T-cell (primary cell): ENCODE measurements at places on chromosomes 16 and 17. TPM values are rescaled to one million over a fixed set of nuclear protein-coding genes. Genes with fewer than 3 reads are reported as not detected.
A peak's percentile ranks its signal among the peaks of the same experiment; 100 is the strongest.

DNA sequence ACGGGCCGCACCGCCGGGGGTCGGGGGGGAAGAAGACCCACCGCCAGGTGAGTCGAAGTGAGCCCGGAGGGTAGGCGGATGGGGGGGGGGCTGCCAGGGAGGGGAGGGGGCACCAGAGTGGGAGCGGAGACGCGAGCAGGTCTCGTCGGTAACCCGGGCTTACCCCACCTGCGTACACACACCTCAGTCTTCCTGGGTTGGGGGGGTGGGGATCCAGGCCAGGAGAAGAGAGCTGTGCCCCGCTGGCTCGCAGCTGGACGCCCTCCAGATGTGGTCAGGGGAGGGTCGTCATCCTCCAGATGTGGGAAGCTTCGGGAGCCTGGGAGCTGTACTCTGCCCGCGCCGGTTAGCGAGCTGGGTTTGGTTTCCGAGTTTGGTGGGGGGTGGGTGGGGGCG, 1.2 kb downstream of the CACNA1G start:
- no peak for DNase-seq
- H3K36me3 ChIP-seq: no peaks in the 10 kb centered on the region
- no peak overlapping the region for H3K27ac ChIP-seq

DNA sequence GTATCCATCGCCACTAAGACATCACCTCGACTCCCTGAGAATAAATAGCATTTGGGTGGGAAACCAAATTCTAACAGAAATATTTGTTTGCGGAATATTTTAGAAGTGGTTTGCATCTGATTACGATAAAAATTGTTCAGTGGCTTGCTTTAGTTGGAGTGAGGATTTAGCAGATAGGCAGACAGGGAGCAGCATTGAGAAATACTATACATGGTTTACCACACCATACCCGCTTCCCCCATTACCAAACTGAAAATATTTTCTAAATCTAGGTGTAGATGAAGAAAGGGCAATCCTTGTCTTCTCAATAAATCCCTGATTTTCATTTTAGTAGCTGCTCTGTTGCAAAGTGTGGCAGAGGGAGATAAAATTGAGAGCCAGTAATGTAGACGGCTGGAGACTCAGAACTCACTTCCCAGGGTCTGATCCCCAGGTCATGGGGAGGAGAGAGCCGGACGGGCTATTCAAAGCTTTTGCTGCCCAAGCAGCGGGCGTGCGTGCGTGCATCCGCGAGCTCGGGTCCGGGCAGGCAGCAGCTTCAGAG, 808 bp upstream of the BAHCC1 start:
- H3K27me3 ChIP-seq: peaks cover 86% of the 10 kb centered on the region
- H3K27ac ChIP-seq: no peak overlapping the region
- H3K4me3 ChIP-seq: no peak overlapping the region

- H3K4me1 ChIP-seq: peaks cover 43% of the 10 kb centered on the region
- H3K27ac ChIP-seq: peak overlapping the region; percentile 89
- peaks cover 24% of the 10 kb centered on the region for H3K36me3 ChIP-seq
- H3K4me3 ChIP-seq: peak overlapping the region; percentile 97
Observed at GRCh38 chr17:40559564-40559916, 5.7 kb downstream of the CCR7 start.

GRCh38 chr17:4721203-4722135, 9.8 kb upstream of the MED11 start:
- H3K4me1 ChIP-seq: peaks cover 23% of the 10 kb centered on the region
- peak overlapping the region; percentile 23 for H3K27ac ChIP-seq
- H3K36me3 ChIP-seq: peaks cover 16% of the 10 kb centered on the region
- H3K27me3 ChIP-seq: no peaks in the 10 kb centered on the region
- no peak for DNase-seq

GRCh38 chr17:22193113-22193512, 500.8 kb downstream of the KCNJ18 start:
- H3K4me1 ChIP-seq: no peaks in the 10 kb centered on the region
- no peak for DNase-seq
- H3K4me3 ChIP-seq: no peak overlapping the region
- H3K27ac ChIP-seq: no peak overlapping the region
- no peaks in the 10 kb centered on the region for H3K36me3 ChIP-seq

DNA sequence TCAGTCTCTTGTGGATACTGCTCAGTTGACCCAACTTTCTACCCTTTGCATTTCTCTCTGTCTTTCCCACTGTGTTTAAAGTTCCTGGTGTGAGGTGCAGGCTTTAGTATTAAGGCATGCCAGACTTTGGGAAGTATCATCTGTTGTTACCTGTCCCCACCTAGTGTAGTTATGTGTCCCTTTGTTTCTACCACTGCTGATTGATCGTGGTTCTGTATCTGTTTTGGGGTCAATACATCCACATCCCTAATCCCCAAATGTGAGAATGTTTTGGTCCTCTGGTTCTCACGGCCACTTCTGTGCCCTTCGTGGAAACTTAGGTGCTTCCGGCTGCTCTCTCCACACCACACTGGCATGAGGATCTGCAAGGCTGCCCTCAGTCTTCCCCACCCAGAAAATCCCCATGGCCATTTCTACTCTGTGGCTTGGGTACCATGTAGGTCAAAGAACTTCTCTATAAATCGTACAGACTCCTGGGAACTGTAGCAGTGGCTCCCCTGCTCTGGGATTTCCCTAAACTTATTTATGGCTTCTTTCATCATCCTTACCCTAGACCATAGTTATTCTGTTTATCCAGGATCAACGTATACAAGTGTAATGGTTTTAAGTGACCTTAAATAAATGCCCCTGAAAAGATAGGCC, 443.2 kb downstream of the XYLT1 start:
- no peaks in the 10 kb centered on the region for H3K36me3 ChIP-seq
- H3K4me1 ChIP-seq: peaks cover 33% of the 10 kb centered on the region
- no peak for DNase-seq
- no peak overlapping the region for H3K4me3 ChIP-seq
- no peak overlapping the region for H3K27ac ChIP-seq

DNA sequence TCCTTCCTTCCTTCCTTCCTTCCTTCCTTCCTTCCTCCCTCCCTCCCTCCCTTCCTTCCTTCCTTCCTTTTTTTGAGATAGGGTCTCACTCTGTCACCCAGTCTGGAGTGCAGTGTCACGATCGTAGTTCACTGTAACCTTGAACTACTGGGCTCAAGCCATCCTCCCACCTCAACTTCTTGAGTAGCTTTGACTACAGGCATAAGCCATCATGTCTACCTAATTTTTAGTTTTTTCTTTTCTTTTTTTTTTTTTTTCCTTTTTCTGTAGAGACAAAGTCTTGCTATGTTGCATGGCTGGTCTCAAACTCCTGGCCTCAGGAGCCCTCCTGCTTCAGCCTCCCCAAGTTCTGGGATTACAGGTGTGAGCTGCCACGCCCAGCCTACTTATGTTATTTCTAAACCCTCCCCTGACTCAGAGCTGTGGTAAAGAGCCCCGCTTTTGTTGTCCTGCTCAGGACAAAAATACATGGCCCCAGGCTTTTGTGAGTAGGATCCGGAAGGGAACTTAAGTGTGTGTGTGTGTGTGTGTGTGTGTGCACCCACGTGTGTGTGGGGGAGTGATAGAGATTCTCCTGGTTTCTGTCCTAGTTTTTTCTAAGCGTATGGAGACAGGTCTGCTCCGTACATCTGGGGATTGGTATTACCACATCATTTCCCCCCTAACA, 67.1 kb downstream of the PRKCB start:
- no peak overlapping the region for H3K27ac ChIP-seq
- H3K36me3 ChIP-seq: no peaks in the 10 kb centered on the region
- no peak overlapping the region for H3K4me3 ChIP-seq
- peaks cover 38% of the 10 kb centered on the region for H3K4me1 ChIP-seq

DNA sequence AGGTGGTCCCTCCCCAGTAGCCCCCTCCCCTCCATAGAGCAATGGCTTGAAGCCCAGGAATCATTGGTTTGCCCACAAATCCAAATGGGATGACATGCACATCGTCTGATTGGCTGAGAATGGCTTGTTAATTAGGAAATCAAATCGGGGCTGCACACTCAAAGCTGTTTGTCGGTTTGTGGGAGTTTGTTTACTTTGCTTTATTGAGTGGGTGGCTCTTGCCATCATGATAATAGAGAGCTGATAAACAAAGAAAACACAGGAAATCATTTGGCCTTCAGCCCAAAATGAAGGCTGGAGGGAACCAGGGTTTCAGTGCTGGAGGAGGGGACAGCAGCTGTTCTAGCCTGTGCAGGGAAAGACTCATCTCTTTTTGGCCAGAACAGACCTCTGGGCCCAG, 316.3 kb downstream of the CBLN1 start:
- H3K27ac ChIP-seq: no peak overlapping the region
- no peak for DNase-seq
- H3K36me3 ChIP-seq: no peaks in the 10 kb centered on the region
- no peaks in the 10 kb centered on the region for H3K4me1 ChIP-seq
- no peak overlapping the region for H3K4me3 ChIP-seq
- no peaks in the 10 kb centered on the region for H3K27me3 ChIP-seq

DNA sequence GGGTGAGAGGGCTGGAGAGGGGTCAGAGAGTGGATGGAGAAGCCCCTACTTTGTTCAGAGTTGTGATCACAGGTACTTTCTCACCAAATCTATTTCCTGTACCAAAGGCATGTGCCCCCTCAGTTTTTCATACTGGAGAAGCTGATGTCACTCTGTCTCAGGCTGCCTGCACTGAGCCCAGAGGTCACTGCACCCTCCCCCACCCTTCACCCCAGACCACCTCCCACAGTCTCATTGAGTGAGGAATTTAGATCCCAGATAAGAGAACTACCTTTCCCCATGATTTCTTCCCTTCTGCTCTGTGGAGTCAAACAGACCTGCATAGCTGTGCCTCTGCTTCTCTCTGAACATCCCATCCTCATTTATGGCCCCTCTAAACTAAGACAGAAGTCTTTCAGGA, 140.0 kb upstream of the IRX6 start:
- H3K27me3 ChIP-seq: no peaks in the 10 kb centered on the region
- H3K4me1 ChIP-seq: no peaks in the 10 kb centered on the region
- no peak overlapping the region for H3K4me3 ChIP-seq
- no peaks in the 10 kb centered on the region for H3K36me3 ChIP-seq
- H3K27ac ChIP-seq: no peak overlapping the region

GRCh38 chr17:17782523-17783115, 54.2 kb downstream of the SREBF1 start:
- H3K27ac ChIP-seq: no peak overlapping the region
- peak overlapping the region; percentile 58 for H3K4me3 ChIP-seq

DNA sequence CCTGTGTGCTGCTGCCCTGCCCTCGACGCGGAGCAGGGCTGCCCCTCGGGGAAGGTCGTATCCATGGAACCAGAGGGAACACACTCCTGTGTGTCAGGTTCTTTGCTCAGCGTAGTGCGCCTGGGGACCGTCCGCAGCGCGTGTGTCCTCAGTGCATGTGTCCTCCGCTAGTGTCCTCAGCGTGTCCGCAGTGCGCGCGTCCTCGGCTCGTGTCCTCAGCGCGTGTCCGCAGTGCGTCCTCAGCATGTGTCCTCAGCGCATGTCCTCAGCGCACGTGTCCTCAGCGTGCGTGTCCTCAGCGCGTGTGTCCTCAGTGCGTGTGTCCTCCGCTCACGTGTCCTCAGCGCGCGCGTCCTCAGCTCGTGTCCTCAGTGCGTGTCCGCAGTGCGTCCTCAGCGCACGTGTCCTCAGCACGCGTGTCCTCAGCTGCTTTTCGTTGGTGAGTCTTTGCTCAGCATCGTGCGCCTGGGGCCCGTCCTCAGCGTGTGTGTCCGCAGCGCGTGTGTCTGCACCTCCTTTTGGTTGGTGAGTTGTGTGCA, 59.2 kb upstream of the ZNF750 start:
- no peak for DNase-seq
- H3K4me3 ChIP-seq: no peak overlapping the region
- no peaks in the 10 kb centered on the region for H3K27me3 ChIP-seq
- H3K36me3 ChIP-seq: peaks cover 44% of the 10 kb centered on the region
- peaks cover 4% of the 10 kb centered on the region for H3K4me1 ChIP-seq

DNA sequence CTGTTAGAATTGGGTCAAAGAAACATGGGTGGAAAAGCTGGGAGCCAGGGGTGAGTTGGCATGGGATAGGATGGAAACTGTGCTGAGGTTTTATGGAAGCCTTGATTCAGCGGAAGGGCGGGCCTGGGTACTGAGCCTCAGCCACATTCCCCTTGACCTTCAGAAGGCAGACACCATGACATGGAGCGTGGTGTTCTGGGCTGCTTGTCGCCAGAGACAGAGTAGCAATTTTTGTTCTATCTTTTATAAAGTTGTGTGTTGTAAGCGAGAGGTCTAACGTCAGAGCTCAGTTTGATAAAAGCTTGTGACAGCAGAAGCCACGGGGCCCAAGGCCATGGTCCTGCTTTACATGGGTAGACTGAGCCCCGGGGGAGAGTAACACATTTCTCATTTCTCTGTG, 50.2 kb downstream of the SLC47A1 start:
- H3K36me3 ChIP-seq: no peaks in the 10 kb centered on the region
- no peaks in the 10 kb centered on the region for H3K4me1 ChIP-seq
- no peak overlapping the region for H3K4me3 ChIP-seq
- DNase-seq: no peak
- no peak overlapping the region for H3K27ac ChIP-seq
- peaks cover 32% of the 10 kb centered on the region for H3K27me3 ChIP-seq

- no peak overlapping the region for H3K4me3 ChIP-seq
- H3K27ac ChIP-seq: no peak overlapping the region
- H3K27me3 ChIP-seq: peaks cover 3% of the 10 kb centered on the region
- no peaks in the 10 kb centered on the region for H3K36me3 ChIP-seq
Observed at GRCh38 chr16:73050201-73051099, 2.5 kb upstream of the ZFHX3 start.

DNA sequence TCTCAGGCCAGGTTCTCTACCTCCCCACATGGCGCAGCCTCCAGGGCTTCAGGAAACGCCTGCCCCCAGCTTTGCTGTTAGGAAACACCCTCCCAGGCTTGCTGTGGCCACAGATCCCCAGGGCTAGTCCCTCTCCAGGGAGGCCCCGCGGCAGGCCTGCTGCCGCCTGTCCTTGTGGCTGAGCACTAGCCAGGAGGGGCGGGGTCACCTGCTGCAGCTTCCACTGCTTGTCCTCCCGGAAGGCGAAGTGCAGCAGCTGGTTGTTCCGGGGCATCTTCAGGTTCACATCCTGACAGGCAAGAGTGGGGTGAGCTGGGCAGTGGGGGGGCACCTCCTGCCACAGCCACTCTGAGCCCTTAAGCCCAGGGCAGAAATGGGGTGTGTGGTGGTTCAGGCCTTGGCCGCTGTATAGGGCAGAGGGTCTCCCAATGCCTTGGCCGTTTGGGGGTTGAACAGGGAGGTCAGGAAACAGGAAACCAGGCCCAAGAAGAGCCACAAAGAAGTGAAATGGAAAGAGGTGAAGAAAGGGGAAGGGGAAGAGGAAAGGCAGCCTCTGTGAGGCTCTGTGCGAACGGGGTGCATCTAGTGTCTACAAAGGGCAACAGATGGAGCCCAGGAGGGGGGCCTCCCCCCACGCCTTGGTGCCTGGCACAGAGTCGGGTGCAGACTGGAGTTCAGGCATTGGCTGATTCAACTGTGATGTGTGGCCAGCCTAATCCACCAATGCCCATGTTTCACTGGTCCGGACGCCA, 2.0 kb downstream of the ROGDI start:
- no peak overlapping the region for H3K4me3 ChIP-seq
- H3K36me3 ChIP-seq: peaks cover 3% of the 10 kb centered on the region
- H3K27ac ChIP-seq: peak overlapping the region; percentile 91

- H3K4me3 ChIP-seq: peak overlapping the region; percentile 74
- no peak for DNase-seq
- H3K27me3 ChIP-seq: no peaks in the 10 kb centered on the region
- H3K4me1 ChIP-seq: peaks cover 81% of the 10 kb centered on the region
- H3K36me3 ChIP-seq: peaks cover 14% of the 10 kb centered on the region
Observed at GRCh38 chr16:351804-352520, 561 bp downstream of the AXIN1 start.

TOX3 gene
- total RNA-seq: 0.09 TPM

NPIPA8 gene
- 0.40 TPM for total RNA-seq

SYNGR3 gene
- 1.2 TPM for total RNA-seq

ACACA gene
- total RNA-seq: 30.2 TPM

KRTAP3-1 gene
- total RNA-seq: not detected

RPL27 gene
- total RNA-seq: 1,379 TPM

TBC1D3G gene
- total RNA-seq: not detected

MYH11 gene
- total RNA-seq: 0.93 TPM

MARVELD3 gene
- not detected for total RNA-seq

ERN2 gene
- total RNA-seq: 0.10 TPM
